Activated T-helper 1 cell treated with anti-CD3 and anti-CD28 coated beads, Interleukin-2, amount 50 U/mL, for 16 hours (primary cell): ENCODE measurements at places on chromosomes 6 and 20.

GRCh38 chr20:58143531-58143930, 84.9 kb downstream of the ANKRD60 start:
- DNase-seq, result no peak

DNA sequence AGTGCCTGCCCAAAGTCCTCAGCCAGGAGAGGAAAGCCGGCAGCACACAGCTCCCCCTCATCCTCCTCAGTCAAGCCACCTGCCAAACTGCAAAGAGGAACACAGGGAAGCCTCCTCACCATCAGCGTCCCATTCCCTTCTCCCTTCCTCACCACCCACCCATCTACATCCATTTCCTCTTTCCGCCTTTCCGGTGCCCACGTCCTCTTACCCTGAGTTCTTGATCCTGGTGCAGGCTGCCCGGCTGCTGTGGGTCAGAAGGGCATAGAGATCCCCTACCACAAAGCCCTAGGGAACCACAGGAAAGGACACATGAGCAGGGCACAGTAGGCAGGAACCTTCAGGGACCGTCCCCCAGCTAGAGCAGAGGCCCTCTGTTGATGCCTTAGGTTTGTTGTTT, 6.0 kb downstream of the GNMT start:
- DNase-seq, result no peak

- no peak for DNase-seq
Observed at GRCh38 chr6:51466427-51466826, 621.0 kb downstream of the PKHD1 start.

DNA sequence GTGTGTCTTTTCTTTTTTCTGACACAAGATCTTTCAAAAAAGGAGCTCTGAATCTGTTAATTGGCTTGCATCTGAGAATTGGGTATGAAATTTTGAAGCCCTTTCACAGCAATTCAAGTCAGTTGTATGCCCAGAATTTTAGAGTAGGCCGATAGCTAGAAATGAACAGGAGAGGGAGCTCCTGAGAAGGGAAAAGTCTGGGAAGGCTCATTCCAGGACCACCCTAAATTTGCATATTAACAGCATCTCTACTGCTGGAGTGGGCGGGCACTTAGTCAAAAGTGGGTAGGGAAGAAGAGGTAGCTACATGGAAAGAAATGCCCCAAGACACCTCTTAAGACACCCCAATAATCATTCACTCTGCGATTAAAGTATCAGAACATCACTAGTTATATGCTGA, 928.3 kb downstream of the TBC1D32 start:
- no peak for DNase-seq

DNA sequence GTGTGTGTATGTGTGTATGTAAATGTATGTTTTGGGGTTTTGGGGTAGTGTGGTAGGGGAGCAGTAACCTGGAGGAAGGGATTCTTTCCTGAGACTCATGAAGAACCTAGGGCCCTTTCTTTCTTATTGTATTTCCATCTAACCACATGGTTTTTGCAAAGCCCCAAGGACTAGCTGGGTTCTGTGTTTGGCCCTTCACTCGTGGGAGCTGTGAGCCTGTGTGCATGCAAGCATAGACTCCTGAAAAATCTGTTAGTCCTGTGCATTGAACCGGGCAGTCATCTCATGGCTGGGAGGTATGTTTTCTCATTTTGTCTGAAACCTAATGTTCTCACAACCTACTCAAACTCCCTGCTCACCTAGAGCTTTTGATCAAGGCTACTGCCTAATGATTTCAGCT, 219.1 kb downstream of the PHACTR1 start:
- no peak for DNase-seq

DNA sequence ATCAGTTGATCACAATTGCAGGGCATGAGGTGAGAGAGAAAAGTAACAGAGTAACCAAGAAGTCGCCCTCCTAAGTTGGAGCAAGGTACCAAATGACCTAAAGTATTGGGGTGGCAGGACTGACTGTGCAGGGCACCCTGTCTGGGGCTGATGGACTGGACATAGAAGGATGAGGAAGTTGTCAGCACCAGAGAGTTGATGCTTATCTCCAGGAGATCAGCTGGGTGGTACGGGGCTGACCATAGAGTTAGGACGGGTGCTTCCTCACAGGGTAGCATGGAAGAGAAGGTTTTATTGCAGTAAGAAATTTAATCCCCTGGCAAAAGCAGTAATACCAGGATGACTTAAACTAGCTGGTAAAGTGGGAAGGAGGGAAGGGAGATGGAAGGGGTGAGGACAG, 66.7 kb downstream of the TMEM170B start:
- no peak for DNase-seq

DNA sequence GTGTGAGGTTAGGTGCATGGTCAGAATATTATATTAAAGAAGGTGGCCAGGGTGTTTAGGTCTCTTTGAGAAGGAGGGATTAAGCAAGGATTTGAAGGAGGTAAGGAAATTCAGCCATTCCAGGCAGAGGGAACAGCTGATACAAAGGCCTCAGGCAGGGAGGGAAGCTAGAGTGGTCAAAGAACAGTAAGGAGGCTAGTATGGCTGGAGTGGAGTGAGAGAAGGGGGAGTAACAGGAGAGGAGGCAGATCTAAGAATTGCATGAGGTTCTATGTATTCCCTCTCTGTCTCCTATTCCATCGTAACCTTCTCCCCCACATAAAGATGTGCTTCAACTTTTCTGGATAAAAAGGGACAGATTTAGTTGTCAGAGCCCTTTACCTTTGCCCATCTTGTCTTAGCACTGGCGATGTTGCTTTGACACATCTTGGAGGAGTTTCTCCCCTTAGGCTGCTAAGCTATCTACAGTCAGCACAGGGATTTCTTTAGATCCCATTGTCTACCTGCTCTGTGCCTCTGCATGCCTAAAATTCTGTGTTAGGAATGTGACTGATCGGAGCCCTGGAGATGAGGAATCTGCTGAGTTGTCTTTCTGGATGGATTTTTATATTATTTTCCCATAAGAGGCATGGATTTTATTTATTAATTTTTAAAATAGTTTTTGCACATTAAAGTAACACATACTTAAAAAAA, 59.9 kb downstream of the KLHL31 start:
- no peak for DNase-seq

GRCh38 chr20:43748274-43748673, 21.5 kb upstream of the GTSF1L start:
- no peak for DNase-seq

DNA sequence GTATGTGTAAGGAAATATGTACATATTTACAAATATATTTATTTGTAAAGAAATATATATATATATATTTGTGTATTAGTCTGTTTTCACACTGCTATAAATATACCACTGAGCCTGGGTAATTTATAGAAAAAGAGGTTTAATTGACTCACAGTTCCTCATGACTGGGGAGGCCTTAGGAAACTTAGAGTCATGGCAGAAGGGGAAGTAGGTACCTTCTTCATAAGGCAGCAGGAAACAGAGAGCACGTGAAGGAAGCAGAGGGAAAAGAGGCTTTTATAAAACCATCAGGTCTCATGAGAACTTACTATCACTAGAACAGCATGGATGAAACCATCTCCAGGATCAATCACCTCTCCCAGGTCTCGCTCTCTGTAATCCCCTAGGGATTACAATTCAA, 644.5 kb upstream of the HS3ST5 start:
- DNase-seq, result no peak

DNA sequence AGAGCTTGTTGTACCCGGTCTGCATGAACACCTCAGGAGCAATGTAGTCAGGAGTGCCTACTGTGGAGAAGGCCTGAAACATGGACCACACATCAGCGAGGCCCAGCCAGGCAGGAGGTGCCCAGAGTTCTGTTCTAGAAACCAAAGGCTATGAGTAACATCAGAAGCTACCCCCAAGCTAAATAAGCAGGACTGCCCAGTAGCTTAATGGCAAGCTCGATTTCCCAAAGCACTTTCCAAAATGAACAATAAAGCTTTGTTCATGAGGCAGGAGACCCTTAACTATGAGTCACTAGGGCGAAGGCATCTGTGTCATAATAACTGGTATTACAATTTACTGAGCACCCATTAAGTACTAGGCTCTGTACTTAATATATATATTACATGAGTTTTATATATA, 47.4 kb downstream of the STK38 start:
- DNase-seq, result no peak

GRCh38 chr6:28134015-28134414, 7.7 kb upstream of the ZKSCAN8 start:
- DNase-seq, result no peak

DNA sequence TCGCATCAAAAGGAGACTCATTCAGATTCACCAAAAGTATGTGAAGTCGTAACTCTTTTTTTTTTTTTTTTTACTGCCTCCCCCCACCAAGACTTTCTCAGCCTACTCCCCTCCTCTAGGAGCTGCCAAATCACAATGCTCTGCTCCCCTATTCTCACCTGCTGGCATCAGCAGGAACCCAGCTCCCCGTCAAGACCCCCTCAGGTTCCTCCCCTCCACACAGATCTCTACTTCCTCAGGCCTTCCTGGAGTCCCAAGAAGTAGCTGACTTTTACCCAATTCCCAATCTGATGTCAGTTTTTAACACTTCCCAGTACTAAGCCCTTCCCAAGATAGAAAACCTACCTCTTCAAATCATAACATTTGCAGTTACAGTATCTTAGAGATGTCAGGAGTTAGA, 39.3 kb downstream of the ARHGAP18 start:
- DNase-seq, result no peak

GRCh38 chr6:109490713-109491112, 7.7 kb upstream of the ZBTB24 start:
- DNase-seq, result no peak

GRCh38 chr6:20879121-20879520, 344.9 kb downstream of the CDKAL1 start:
- DNase-seq, result no peak

- DNase-seq, result no peak
Observed at GRCh38 chr6:15058200-15059061, 187.4 kb upstream of the JARID2 start.

GRCh38 chr20:10864076-10864672, 190.4 kb upstream of the JAG1 start:
- no peak for DNase-seq

DNA sequence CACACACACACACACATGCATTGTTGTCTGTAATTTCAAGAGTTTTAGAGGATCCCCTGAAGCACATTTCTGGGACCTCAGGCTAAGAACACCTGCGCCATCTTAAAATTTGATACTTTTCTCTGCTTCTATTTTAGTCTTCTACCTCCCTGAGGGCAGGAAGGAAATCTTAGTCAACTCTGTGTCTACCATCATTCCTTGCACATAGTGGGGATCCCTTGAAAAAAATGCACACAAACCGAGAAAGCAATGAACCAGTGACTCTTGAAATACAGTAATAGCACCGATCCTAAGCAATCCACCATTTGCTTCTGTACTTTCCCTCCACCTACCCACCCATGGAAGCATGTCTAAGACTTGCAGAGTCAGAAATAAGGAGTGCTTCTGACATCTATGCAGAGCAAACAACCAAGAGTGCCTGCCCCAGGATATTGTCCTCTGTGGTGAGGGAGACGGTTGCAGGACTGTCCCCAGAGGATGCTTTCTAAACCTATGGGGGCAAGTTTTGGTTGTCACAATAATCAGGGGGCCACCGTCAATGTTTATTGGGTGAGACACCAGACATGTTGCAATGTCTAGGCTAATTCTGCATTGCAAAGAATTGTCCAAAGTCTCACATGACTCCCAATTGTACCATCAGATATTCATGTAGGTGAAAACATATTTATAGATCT, 208.0 kb upstream of the TAB2 start:
- DNase-seq, result no peak

GRCh38 chr6:15421945-15422733, 176.3 kb downstream of the JARID2 start:
- no peak for DNase-seq

- DNase-seq, result no peak
Observed at GRCh38 chr20:29299811-29300578, 1957.5 kb upstream of the DEFB115 start.

DNA sequence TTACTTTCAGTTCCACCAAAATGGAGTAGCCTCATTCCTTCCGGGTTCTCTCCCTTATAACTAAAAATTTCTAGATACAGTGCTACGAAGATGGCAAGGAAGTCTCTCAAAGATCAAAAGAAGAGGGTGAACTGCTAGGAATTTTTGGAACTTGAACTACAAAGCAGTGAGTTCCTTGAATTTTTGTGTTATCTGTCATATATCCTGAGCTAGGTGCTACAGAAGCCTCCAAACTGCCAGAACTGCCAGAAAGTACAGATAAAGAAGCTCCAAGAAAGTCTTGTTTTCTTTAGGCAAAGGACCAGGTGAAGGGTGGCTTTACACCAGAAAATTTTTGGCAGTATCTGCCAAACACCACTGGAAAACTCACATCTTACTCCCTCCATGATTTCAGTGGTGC, 218.8 kb upstream of the FLRT3 start:
- DNase-seq, result no peak

GRCh38 chr6:112362027-112362795, 15.1 kb downstream of the RFPL4B start:
- no peak for DNase-seq

DNA sequence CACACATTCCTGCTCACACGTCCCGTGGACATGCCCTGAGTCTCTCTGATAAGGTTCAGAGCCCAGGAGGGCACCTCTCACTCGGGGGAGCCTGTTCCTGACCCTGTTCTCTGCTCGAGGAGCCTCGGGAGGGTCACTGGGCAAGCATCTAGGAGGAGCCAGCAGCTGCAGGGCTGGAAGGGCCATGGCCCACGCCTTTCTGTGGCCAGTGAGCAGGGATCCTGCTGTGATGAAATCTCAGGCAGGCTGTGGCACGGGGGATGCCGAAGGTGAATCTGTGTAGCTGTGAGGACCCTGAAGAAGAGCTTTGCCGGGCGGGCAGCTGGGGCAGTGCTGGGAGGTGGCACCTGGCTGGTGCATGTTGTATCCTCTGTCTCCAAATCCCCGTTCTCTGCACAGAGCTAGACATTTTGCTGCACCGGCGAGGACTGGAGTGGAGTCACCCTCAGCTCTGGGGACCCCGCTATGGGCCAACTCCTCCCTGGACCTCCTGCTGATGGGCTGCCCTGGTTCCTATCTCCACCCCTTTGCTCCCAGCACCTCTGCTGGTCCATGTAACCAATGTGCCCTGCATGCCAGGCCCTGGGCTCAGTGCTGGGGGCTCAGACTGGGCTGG, 7.1 kb upstream of the NPBWR2 start:
- no peak for DNase-seq

GRCh38 chr6:45787384-45787783, 228.3 kb downstream of the CLIC5 start:
- no peak for DNase-seq

GRCh38 chr6:79461205-79461604, 76.0 kb downstream of the LCA5 start:
- DNase-seq, result no peak

DNA sequence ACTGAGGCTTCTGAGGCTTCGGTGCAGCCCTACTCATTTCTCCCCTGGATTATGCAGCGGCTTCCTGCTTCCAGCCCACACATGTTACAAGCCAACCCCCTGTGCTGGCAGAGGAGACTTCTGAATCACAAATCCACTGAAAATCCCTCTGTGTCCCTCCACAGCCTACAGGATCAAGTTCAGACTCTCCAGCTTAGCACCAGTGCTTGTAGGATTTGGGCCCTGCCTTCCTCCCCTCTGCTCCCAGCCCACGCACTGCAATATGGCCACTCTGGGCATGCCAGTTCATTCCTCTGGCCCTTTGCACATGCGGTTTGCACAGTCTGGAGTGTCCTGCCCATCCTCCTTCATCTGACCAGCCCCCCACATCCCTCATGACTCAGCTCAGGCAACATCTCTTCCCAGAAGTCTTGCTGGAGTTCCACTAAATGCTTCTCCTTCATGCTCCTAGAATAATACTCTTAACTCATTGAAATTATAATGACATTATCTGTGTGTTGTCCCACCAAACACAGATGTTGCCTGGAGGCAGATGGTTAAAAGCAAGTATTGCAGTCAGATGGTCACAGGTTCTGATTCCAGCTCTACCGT, 15.9 kb upstream of the MDGA1 start:
- no peak for DNase-seq
